ENCODE measurements at places on chromosomes 12 and 14. TPM values are rescaled to one million over a fixed set of nuclear protein-coding genes. Genes with fewer than 3 reads are reported as not detected.

Gene POTEM
- total RNA-seq: not detected

Gene DCAF5
- 22.4 TPM for total RNA-seq

Gene KRT1
- total RNA-seq: not detected

- DNase-seq: no peak
These were observed 124.4 kb downstream of the DAD1 start for GRCh38 chr14:22464422-22465142.

DNA sequence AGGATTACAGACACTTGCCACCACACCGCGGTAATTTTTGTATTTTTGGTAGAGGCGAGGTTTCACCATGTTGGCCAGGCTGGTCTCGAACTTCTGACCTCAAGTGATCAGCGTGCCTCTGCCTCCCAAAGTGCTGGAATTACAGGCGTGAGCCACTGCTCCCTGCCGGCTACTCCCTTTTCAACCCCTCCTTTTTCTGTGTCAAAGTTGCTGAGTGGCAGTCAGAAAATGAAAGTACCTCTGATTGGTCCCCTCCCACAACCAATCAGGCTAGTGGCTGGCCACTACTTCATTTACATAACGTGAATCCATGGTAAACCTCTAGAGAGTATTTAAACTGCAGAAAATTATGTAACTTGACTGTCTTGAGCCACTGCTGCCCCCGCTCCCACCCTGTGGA lies 5.9 kb downstream of the RESF1 start:
- no peak for DNase-seq

GRCh38 chr14:96660123-96660522 lies 137.1 kb upstream of the VRK1 start:
- DNase-seq: no peak

- DNase-seq: no peak
These were observed 39.0 kb downstream of the ELK3 start for GRCh38 chr12:96233168-96233567.

DNA sequence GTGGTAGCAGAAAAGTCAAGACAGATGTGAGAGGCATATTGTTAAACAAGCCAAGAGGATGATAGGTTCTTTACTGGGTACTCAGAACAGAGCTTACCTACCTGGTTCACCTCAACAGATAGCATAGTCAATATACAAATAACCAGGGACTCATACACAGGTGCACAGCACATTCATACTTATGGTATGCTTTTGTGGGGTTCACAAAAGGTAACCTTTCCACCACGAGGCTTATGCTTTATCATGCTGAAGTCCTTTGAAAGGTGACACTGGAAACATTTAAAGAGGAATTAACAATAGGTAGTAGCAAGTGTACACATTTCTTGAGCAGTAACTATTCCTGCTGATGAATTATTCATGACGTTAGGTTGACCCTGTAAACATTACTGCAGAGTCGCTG lies 42.2 kb upstream of the MBIP start:
- no peak for DNase-seq

GRCh38 chr12:52672321-52672933 lies 7.8 kb downstream of the KRT1 start:
- DNase-seq: no peak

DNA sequence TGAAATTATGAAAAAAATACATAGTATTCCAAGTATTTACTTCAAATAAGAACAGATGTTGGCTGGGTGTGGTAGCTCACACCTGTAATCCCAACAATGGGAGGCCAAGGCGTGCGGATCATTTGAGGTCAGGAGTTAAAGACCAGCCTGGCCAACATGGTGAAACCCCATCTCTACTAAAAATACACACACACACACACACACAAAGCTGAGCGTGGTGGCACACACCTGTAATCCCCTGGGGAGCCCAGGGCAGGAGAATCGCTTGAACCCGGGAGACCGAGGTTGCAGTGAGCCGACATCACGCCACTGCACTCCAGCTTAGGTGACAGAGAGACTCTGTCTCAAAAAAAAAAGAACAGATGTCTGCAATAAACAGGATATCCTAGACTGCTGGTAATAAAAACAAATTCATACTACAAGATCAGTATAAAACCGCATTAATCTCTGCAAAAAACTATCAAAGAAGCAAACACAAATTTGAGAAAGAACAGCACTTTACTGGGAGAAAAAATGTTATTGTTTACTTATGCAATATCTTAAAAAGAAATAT lies 23.8 kb downstream of the EEA1 start:
- DNase-seq: no peak

Measured in neural progenitor cell (in vitro differentiated cells).